ENCODE measurements at places on chromosomes 1 and 21.

DNA sequence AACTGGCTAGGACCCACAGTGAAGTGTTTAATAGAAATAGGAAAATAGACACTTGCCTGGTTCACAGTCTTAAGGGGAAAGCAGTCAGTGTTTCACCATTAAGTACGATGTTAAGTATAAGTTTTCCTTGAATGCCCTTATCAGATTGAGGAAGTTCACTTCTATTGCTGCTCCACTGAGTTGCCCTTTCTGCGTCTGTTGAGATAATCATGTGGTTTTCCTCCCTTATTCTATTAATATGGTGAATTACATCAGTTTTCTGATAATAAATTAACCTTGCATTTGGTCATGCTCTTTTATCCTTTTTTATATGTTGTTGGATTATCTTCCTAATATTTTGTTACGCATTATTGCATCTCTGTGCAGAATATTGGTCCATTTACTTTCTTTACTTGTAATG is 21.4 kb downstream of the UTS2 start:
- DNase-seq = no peak

- DNase-seq = peak; percentile 55
Observed at GRCh38 chr1:106755682-106756406, 300.6 kb upstream of the PRMT6 start.

DNA sequence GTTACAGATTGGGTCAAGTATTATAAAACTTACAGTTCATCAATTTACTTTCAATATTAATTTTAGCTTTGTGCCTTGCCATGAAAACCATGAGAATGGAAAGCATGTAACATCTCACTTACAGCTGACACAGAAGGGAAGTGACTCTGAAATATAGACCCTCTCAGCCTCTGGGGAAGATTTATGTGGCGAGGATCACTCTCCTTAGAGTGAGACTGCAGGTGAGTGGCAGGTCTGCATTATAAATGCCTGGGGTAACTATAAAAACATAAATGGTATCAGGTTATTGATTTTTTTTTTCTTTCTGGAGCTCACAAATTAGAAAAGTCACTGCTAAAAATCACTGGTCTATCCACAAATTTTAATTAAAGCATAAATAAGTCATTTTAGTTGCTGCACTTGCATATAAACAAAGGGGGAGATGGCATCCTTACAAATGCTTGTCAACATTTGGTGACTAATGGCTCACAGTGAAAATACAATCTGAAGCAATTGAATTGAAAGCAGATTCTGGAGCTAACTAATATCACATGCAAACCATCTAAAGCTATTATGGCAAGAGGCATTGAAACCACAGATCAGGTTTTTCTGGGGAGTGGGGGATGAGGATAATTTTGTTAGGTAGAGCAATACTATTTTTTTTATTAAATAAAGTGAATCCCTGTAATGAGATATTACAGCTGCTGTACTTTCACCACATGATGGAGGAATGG is 200.9 kb downstream of the TM2D1 start:
- DNase-seq = no peak

- DNase-seq = no peak
Observed at GRCh38 chr21:35906586-35906985, 153.7 kb downstream of the SETD4 start.

- no peak for DNase-seq
Observed at GRCh38 chr1:54859700-54860391, 27.1 kb downstream of the DHCR24 start.

- no peak for DNase-seq
Observed at GRCh38 chr21:16085421-16085820, 355.6 kb downstream of the USP25 start.

DNA sequence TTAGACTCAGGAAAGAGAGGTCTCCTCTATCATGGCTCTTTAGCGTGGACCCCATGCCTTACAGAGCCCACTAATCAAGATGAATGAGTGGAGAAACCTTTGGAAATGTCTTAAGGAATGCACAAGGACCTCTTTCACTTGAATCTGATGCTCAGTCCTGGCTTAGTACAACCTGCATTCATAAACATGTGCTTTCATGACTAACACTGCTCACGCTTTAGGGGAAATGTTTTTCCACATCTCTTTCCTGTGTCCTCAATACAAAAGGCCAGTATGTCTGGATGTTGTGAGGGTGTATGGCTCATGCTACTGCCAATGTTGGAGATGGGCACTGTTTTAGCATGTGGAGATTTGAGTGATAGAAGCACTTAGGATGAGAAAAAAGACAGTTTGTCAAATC is 14.2 kb upstream of the GNG12 start:
- DNase-seq = peak; percentile 72

GRCh38 chr1:217332431-217333065 is 298.3 kb downstream of the GPATCH2 start:
- DNase-seq = peak; percentile 12
